ENCODE measurements at places on chromosomes 3 and 15.

DNA sequence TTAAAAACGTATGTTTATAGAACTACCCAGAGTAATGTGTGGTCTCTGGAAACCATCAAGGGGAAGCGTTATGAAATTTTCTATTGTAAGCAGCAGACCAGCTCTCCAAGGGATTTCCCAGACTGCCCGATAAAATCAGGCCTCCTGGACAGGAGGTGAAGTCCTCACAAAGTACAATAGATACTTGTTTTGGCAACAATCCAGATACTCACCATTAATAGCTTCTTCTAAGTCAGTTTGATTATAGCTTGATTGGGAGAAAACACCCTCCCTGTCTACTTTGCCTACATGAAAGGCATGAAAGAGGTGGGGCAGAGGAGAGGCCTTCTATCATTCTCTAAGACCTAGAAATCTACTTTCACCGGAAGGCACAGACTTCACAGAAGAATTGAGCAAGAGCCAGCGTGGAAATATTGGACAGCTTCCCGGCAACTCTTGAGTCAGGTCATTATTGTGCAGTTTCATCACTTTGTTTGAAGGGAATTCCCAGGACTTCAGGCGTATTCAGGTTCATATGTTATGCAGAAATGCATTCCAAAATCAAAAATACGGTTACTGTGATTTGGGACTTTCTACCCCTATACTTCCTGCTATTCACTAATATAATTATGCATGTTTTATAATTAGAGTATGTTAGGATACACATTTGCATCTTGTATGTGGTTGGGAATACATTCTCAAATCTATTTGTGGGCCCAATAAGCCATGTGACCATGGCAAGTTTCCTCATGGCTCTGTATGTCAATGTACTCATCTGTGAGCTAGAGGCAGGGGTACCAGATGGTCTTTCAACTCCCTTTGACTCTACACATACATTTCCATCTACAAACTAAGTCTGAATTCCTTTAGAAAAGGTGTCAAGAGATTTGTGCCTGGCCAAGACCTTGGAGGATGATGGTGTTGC, 103.5 kb downstream of the CD47 start:
- peaks cover 61% of the 10 kb centered on the region for H3K4me1 ChIP-seq
- H3K27me3 ChIP-seq = no peaks in the 10 kb centered on the region
- no peak for DNase-seq
- no peak overlapping the region for H3K27ac ChIP-seq

DNA sequence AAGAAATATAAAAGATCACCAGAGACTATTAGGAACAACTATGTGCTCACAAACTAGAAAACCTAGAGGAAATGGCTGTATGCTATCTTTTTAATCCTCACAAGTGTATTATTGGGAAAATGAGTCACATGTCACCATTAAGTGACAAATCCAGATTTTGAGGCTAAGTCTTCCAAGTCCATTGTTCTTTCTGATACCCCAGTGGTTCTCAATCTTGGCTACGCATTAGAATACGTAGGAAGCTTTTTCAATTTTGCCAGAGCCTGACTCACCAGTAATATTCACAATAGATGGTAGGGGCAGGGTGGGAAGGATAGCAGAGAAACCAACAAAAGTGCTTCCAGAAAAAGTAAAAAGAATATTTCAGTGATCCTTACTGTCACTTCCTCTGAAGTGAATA, 117.0 kb downstream of the FILIP1L start:
- no peaks in the 10 kb centered on the region for H3K36me3 ChIP-seq
- H3K4me1 ChIP-seq = no peaks in the 10 kb centered on the region
- H3K27me3 ChIP-seq = no peaks in the 10 kb centered on the region

DNA sequence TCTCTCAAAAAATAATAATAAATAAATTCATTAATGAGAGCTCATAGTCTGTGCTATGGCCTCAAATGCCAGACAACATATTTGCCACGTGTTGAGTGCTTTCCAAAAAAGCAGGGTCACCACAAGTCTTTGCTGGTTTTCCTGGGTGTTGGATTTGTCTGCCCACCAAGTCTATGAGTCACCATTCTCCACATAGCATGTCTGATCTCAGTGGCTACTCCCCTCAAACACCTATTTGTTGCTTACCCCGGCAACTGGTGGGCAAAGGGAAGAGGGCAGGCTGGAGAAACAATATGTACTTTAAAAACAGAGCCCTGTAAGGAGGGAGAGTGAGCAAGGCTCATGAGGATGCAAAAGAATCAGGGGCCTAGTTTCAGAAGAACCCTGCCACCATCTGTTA, 120.0 kb upstream of the ARRDC4 start:
- H3K36me3 ChIP-seq = no peaks in the 10 kb centered on the region
- no peak for DNase-seq
- H3K4me1 ChIP-seq = no peaks in the 10 kb centered on the region
- H3K27me3 ChIP-seq = no peaks in the 10 kb centered on the region
- H3K27ac ChIP-seq = no peak overlapping the region
- H3K4me3 ChIP-seq = no peak overlapping the region

DNA sequence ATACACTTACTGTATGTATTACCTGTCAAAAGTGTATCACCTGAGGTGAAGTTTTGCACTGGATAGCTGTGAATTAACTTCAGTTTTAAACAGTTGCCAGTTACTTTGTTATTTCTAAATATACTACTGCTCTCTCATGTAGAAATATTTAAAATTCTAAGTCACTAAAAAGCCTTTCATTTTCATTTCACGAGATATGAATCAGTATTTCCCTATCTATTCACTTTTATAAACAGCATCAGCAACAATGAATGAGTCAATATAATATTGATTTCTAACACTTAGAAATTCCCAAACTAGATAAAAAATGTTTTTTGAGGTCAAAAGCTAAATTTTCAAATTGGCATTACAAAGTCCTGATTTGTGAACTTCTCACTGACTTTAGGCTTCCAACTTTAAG, 32.6 kb downstream of the UBE3A start:
- no peak overlapping the region for H3K4me3 ChIP-seq
- peaks cover 79% of the 10 kb centered on the region for H3K36me3 ChIP-seq
- H3K27me3 ChIP-seq = no peaks in the 10 kb centered on the region
- H3K27ac ChIP-seq = peak overlapping the region; percentile 86
- peaks cover 88% of the 10 kb centered on the region for H3K4me1 ChIP-seq

DNA sequence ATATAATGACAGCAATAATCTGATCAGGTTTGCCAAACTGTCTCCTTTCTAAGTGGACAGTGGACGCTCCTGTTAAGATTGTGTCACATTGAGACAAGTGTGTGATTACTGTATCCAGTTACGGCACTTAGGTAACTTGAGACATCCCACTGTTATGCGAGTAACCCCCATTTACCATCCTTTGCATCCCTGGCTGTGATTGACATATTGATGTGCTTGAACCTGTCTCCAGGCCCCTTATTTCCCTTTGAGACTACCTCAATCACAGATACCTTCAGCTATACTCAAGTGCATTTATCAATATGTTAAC, 785.2 kb downstream of the NR2F2 start:
- H3K27ac ChIP-seq = no peak overlapping the region
- no peak for DNase-seq
- H3K4me3 ChIP-seq = no peak overlapping the region
- H3K27me3 ChIP-seq = no peaks in the 10 kb centered on the region

DNA sequence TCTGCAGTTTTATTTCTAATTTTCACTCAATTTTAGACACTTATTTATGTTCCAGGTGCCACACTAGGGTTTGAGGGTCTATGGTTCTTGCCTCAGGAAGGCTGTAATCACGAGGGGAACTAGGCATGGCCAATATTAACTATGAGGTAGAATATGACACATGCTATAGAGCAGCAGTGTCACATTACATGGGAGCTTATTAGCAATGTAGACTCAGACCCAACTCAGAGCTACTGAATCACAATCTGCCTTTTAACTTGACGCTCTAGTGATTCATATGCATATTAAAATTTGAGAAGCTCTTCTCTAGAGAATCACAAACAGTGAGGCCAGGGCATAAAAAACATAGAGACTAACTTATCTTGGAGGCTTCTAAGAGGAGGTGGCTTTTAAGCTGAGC, 32.8 kb upstream of the MRPL3 start:
- no peaks in the 10 kb centered on the region for H3K36me3 ChIP-seq
- H3K4me1 ChIP-seq = peaks cover 15% of the 10 kb centered on the region
- 0 out of 2 replicates have a peak, but pooled peaks cover 3% of the 10 kb centered on the region for H3K27me3 ChIP-seq

DNA sequence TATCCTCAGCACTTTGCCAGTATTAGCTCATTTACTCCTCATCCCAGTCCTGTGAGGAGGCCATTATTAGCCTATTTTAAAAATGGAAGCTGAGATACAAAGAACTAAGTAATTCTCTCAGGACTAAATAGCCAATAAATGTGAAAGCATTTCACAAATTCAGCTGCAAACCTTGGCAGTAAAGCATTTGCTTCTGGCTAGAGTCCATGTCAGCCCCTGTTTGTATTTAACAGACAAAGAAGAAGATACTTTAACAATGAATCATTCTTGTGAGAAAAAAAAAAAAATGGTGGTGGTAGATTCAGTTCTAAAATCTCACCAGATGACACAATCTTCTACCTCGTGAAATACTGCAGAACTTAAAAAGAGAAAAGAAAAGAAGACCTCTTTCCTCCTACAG, 85.0 kb upstream of the CNTN6 start:
- H3K4me1 ChIP-seq = no peaks in the 10 kb centered on the region
- H3K36me3 ChIP-seq = no peaks in the 10 kb centered on the region
- no peak for DNase-seq
- H3K27ac ChIP-seq = no peak overlapping the region

- H3K4me1 ChIP-seq = peaks cover 20% of the 10 kb centered on the region
- DNase-seq = peak; percentile 70
- H3K4me3 ChIP-seq = no peak overlapping the region
- H3K27me3 ChIP-seq = no peaks in the 10 kb centered on the region
Observed at GRCh38 chr3:31724651-31725050, 191.9 kb downstream of the STT3B start.

- no peaks in the 10 kb centered on the region for H3K4me1 ChIP-seq
- no peaks in the 10 kb centered on the region for H3K27me3 ChIP-seq
- H3K27ac ChIP-seq = no peak overlapping the region
- H3K36me3 ChIP-seq = no peaks in the 10 kb centered on the region
- no peak for DNase-seq
- H3K4me3 ChIP-seq = no peak overlapping the region
Observed at GRCh38 chr15:61518191-61518950, 289.3 kb upstream of the RORA start.

GRCh38 chr3:174986685-174987084, 127.6 kb downstream of the NAALADL2 start:
- H3K4me1 ChIP-seq = no peaks in the 10 kb centered on the region
- no peak for DNase-seq
- no peaks in the 10 kb centered on the region for H3K36me3 ChIP-seq
- H3K27me3 ChIP-seq = no peaks in the 10 kb centered on the region
- no peak overlapping the region for H3K27ac ChIP-seq

- no peaks in the 10 kb centered on the region for H3K27me3 ChIP-seq
- no peak overlapping the region for H3K4me3 ChIP-seq
- peak; percentile 61 for DNase-seq
- no peak overlapping the region for H3K27ac ChIP-seq
- H3K36me3 ChIP-seq = no peaks in the 10 kb centered on the region
- no peaks in the 10 kb centered on the region for H3K4me1 ChIP-seq
Observed at GRCh38 chr3:139202226-139202958, 141.4 kb upstream of the MRPS22 start.

DNA sequence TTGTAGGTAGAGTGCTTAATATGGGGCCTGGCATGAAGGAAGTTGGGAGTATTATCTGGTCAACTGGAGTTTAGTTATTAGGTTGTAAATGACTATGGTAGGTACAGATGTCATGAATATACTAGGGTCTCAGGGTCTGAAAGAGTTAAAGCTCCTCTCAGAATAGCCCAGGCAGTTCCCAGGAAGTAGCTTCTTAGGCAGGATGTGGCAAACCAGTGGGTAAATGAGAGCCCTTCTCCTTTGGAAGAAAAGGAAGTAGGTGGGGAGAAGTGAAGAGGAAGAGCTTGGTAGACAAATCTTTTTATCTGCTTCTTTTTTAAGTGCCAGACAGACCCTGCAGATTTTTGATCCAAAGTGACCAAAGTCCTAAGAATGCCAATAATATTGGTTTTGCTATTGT, 24.5 kb downstream of the MAP2K1 start:
- no peak for DNase-seq
- no peaks in the 10 kb centered on the region for H3K27me3 ChIP-seq
- H3K27ac ChIP-seq = no peak overlapping the region
- H3K4me3 ChIP-seq = no peak overlapping the region
- H3K36me3 ChIP-seq = peaks cover 31% of the 10 kb centered on the region
- peaks cover 43% of the 10 kb centered on the region for H3K4me1 ChIP-seq

DNA sequence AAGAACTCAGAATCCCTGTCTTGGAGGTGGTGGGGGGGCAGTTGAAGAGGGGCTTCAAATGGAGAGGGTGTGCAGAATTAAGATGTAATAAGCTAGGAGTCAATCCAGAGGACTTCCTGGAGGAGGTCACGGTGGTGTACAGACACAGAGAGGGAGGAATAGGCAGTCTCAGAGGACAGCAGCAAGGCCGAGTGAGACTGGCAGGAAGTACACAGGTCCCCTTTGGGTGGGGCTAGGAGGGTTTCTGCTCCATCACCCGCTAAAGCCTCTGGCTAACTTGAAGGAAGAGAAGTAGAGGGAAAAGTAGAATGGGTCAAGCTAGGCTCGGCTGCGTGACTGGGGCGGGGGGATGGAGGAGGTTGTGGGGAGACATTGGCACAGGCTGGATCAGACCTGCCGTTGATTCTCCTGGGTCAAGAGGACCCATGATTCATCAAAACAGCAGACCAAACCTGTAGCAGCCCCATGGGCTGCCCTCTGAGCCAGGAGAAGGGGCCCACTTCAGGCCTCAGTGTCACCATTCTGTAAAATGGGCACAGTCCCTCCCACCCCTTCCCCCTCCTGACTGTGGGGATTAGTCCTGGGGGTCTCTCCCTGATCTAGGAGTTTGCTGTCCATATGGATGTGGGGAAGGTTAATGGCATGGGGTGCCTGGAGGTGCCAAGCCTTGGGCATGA, 16.9 kb downstream of the CSPG4 start:
- no peak overlapping the region for H3K27ac ChIP-seq
- H3K36me3 ChIP-seq = no peaks in the 10 kb centered on the region
- no peak overlapping the region for H3K4me3 ChIP-seq

- H3K4me3 ChIP-seq = no peak overlapping the region
- H3K36me3 ChIP-seq = no peaks in the 10 kb centered on the region
- no peak for DNase-seq
- no peak overlapping the region for H3K27ac ChIP-seq
Observed at GRCh38 chr3:69890084-69890483, 109.4 kb upstream of the SAMMSON start.

- no peaks in the 10 kb centered on the region for H3K27me3 ChIP-seq
- peak; percentile 52 for DNase-seq
- H3K4me1 ChIP-seq = peaks cover 13% of the 10 kb centered on the region
- H3K4me3 ChIP-seq = no peak overlapping the region
Observed at GRCh38 chr3:113783463-113783862, 36.6 kb downstream of the ATP6V1A start.

- H3K36me3 ChIP-seq = no peaks in the 10 kb centered on the region
- H3K27me3 ChIP-seq = no peaks in the 10 kb centered on the region
- no peak overlapping the region for H3K27ac ChIP-seq
- DNase-seq = no peak
- no peaks in the 10 kb centered on the region for H3K4me1 ChIP-seq
- H3K4me3 ChIP-seq = no peak overlapping the region
Observed at GRCh38 chr3:175651716-175652115, 792.6 kb downstream of the NAALADL2 start.
